ENCODE measurements at places on chromosomes 16 and 17. TPM values are rescaled to one million over a fixed set of nuclear protein-coding genes. Genes with fewer than 3 reads are reported as not detected.

The OR1F1 gene
- not detected for total RNA-seq

The PRR35 gene
- total RNA-seq = not detected

The RMI2 gene
- total RNA-seq = 1.4 TPM

The ST6GALNAC1 gene
- not detected for total RNA-seq

The LLGL1 gene
- total RNA-seq = 27.4 TPM

The IL21R gene
- total RNA-seq = 4.8 TPM

The SLC12A3 gene
- under 0.01 TPM for total RNA-seq

The SULT1A2 gene
- total RNA-seq = 0.09 TPM

Measured in smooth muscle cell of bladder (primary cell).